ENCODE measurements at places on chromosomes 11 and 22.

DNA sequence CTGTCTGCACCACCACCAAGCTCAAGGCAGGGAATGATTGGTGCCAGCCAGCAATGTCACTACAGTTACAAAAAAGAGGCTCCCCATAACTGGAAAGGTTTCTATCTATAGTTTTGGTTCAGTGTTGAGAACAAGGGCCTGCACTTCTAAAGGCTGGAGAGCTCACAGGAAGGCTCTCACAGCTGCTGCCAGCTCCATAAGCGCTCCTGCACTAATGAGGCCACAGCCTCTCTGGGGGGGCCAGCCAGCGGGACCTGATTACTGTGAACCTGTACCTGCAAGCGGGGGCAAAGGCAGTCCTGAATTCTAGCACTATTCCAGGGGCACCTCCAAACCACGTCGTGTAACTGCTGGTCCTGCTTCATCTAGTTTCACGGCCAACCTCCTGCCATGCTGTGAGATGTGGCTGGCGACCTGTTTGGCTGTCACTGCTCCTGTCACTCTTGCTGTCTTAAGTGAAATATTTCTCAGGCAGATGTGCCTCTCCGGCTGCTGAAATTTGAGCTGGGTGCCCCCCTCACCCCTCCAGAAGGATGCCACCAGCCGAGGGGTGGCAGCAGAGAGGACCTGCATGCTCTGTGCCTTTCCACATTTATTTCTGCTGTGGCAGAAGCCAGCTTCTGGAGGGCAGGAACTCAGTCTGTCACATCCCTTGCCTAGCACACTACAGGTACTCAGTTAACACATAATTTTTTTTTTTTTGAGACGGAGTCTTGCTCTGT lies 53.3 kb upstream of the ARFGAP3 start:
- no peak for DNase-seq

GRCh38 chr11:73147771-73148681 lies 5.9 kb upstream of the FCHSD2 start:
- no peak for DNase-seq

- no peak for DNase-seq
Observed at GRCh38 chr11:35179466-35180135, 40.6 kb downstream of the CD44 start.

DNA sequence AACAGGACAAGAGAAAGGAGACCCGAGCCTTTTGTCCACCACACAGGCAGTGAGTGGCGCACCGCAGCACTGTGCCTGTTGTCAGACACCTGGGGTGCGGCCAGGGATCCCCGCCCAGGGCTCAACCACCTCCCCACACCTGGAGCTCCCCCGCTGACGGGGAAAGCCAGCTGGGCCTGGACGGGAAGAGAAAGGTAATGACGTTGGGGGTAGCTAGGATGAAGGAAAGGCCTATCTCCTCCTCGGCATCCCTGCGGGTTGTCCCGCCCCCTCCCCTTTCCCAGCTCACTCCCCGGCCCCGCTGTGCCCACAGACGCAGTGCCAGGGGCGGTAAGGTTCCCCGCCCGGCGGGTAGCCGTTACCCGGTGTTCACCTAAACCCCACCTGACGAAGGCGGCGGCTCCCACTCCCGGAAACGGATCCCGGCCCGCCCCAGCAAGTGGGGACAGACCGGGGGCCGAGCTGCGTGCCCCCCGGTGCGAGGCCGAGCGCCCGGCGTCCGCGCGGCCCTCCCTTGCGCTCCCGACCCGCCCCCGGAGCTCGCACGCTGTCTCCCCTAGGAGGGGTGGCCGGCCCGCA lies 495 bp downstream of the HYOU1 start:
- DNase-seq: no peak

DNA sequence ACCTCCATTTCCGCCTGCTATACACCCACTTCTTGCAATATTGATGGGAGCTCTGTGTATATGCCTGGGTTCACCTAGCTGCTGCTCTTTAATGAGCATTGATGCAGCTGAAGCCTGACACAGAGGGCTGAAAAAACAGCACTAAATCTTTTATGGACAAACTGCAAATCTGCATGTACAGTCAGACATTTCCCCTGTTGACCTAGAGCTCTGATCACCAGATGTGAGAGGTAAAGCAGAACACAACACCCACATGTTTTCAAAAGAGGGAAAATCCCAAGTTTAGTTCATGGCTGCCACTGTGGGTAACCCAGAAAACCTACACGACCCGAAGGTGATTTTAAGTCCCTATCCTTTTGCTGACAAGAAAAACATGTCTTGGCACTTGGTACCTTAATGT lies 303.0 kb upstream of the PITPNB start:
- DNase-seq: no peak

DNA sequence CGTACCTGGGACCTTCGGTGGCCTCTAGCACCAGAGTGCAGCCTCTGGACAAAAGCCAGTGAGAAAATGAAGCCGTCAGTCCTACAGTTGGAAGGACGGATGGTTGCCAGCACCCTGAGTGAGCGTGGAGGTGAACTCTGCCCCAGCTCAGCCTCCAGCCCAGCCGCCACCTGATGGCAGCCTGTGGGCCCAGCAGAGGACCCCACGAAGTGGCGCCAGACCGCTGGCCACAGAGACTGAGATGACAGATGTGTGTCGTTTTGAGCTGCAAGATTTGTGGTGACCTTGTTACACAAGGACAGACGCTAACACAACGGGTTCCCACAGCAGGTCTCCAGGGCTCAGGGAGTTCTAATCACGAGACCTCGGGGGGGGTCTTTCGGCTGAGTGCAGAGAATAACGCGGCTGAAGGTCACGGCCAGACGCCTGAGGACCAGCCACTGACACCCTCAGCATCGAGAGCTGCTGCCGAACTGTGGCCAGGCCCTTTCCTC lies 75.0 kb downstream of the BRD1 start:
- no peak for DNase-seq

DNA sequence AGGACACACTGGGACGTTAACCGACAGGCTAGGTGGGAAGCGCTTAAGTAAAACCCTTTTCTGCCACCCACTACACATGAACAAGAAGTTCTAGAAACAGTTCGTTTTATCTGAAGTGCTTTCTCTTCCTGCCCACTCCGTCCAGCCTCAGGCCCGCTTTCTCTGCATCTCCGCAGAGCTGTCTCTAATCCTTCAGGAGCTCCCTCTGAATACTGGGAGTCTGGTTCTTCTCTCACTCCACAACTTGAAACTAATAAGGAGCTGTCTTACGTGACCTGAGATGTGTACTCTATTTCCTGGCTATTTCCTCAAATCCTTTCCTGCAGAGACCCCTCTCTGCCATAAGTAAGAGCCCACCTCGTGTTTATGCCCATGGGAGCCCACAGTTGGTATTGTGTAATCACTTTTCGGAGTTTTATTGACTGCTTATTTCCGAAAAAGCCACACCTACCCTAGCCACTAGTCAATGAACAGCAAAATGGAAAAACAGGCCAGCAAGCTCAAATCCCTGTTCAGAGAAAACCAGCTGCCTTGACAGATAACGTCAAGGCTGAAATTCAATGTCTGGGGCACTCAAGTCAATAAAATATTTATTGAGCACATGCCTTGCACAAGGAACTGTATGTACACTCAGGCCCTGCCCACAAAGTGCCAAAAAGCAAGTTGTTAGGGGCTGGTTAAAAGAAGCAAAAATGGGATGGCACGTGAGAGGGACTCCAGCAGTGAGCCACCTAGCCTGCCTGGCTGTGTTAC lies 4.9 kb downstream of the PC start:
- no peak for DNase-seq
